Peyer's patch (tissue), 4 donors: ENCODE measurements at places on chromosomes 7 and 10. TPM values are rescaled to one million over a fixed set of nuclear protein-coding genes. Genes with fewer than 3 reads are reported as not detected.

Gene NEURL1
- total RNA-seq, result 45.7 TPM

Gene WASHC2C
- 69.3 TPM for total RNA-seq

DNA sequence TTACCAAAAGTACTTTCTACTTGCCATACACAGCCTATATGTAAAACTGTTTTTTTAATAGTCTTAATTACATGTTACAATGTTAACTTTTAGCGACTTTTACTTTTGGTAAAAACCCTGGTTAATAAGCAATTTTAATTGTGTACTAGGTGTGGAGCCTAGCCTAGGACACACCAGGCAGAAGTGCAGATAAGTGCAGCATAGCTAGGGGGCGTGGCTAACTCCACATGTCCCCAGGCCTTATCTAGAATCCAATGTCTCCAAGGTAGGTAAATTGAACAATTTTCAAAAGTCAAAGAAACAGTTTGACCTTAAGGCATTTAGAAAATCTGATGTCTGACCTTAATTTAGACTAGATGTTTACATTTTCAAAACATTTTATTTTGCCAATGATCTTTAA is 858.7 kb downstream of the CCSER2 start:
- no peaks in the 10 kb centered on the region for H3K36me3 ChIP-seq
- no peak for DNase-seq
- no peak overlapping the region for H3K27ac ChIP-seq
- no peaks in the 10 kb centered on the region for H3K4me1 ChIP-seq
- no peak overlapping the region for H3K4me3 ChIP-seq

- no peak overlapping the region for H3K4me3 ChIP-seq
- H3K27ac ChIP-seq, result no peak overlapping the region
- no peak for DNase-seq
- H3K4me1 ChIP-seq, result no peaks in the 10 kb centered on the region
- no peaks in the 10 kb centered on the region for H3K27me3 ChIP-seq
Measured at GRCh38 chr10:13673156-13673555, 86.4 kb downstream of the PRPF18 start.
